ENCODE measurements at places on chromosomes 3 and 15.

DNA sequence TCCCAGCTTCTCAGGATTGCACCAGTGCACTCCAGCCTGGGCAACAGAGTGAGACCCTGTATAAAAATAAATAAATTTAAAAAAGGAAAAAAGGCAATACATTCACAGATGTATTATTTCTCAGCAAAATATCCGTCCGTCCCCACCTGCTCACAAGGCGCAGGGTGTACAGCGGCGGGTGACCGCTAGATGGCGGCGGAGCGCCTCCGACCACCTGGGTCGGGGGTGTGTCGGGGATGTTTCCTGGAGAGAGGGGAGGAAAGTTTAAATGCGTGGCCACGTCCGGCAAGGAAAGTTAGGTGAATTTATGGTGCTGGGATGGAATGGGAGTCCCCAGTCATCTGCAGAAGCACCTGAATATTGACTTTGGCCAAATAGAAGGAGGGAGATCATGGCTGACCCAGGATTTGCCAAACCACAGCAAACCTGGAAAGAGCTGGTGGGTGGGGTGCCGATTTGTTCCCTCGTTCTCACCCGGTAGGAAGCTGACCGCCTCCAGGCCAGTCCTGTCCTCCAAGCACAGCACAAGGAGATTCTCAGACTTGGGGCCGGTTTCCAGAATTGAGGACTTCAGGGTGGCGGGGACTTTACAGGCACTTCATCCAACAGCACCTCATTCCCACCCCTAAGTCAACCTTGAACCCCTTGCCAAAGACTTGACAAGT lies 88.3 kb downstream of the TMEM266 start:
- no peak for DNase-seq

GRCh38 chr3:122940628-122941086 lies 86.9 kb downstream of the SEMA5B start:
- DNase-seq: no peak

DNA sequence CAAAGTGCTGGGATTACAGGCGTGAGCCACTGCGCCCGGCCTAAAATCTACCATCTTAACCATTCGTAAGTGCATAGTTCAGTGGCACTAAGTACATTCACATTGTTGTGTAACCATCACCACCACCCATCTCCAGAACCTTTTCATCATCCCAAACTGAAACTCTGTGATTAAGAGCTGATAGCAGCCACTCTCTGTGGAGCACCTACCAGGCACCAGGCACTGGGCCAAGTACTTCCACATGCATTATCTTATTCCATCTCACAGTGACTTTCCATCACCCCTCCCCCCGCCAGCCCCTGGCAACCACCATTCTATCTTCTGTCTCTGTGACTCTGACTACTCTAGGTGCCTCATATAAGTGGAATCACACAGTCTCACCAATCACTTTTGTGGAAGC lies 2.3 kb upstream of the INSYN1 start:
- no peak for DNase-seq

DNA sequence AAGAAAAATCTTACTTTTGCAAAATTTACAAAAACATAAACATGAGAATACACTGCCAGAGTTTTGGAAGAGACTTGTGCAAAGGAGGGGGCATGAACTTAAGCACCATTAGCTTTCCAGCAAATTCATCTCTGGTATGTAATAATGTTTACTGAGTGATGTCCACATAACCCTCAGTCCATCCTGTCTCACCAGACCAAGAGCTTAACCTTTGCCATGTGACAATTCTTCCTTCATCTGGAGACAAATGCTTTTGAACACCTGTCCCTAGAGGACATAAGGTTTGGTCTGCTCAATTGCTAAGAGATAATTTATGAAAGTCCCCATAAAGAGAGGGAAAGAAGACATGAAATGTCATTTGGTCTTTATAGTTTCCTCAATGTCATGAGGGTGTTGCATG lies 412.3 kb downstream of the ERC2 start:
- DNase-seq: no peak

GRCh38 chr3:124352149-124352539 lies 360.2 kb upstream of the ROPN1 start:
- no peak for DNase-seq

DNA sequence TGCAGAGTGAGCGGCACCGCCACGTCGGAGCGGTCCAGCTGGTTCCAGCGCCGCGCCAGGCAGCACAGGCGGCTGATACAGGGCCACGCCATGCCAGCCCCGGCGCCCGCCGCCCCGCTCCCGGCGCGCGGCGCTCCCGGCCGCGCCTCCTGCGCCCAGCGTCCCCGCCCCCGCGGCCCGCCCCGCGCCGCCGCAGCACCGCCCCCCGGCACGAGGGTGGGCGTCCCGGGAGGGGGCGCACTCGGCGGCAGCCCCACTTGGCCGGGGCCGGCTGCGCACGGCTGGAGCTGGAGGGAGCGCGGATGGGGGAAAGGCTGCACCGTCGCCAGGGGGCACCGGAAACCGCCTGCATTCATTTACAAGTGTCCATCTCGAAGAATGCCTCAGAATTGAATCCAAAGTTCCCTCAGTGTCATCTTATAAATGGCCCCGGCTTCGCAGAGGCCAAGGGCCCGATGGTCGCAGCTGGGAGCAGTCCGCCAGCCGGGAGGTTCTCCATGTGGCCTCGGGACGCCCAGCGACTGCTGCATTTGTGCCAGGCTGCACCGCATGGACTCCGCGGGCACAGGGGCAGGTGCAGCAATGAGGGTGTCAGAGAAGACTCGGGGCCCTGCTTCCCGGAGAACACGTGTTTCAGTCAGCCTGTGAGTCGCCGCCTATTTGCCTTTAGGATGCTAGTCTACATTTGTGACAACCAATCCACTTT lies at the start of gene MAP6D1:
TSS of gene MAP6D1 (minus strand) at position 122 of the 706 bp plus-strand sequence. CDS start at position 92, 30 bp downstream.
- peak; percentile 34 for DNase-seq

DNA sequence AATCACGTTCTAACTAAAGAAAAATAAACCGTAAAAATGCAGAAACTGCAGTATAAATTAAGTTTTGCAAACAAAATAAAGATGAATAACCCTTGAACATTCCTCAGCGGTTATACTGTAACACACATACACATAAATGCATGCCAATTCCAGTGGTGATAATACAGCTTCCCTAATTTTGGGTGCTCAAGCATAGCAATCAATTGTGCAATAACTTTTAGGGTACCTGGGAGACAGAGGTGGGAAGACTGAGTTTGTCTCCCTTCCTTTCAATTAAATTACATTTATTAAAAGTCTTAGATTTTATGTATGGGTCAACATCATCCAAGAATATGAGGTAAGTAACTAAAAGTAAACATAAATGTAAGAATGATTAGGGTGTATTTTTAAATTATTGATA lies 71.8 kb downstream of the SETD2 start:
- no peak for DNase-seq

GRCh38 chr3:161430307-161430706 lies 59.0 kb upstream of the SPTSSB start:
- no peak for DNase-seq

GRCh38 chr15:74584779-74585178 lies 30.9 kb upstream of the CLK3 start:
- no peak for DNase-seq

- DNase-seq: no peak
Measured at GRCh38 chr3:53818221-53819162, 27.7 kb downstream of the CHDH start.

GRCh38 chr3:114902691-114903101 lies 244.4 kb downstream of the ZBTB20 start:
- no peak for DNase-seq

DNA sequence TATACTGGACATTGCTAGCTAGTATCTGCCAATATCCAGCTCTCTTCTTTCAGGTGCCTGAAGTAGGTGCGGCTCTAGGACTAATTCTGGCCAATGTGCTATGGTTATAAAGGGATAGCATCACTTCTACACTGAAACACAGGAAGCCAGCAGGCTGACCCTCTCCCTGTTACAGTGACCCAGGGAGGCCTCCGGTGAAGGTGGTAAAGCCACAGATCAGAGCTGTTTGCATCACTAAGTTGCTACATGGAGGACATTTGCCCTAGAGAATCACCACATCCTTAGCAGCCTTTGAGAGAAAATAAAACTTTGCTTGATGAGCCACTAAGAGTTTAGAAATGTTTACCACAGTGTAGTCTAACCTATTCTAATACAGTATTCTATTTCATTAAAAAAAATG lies 161.4 kb downstream of the CHST2 start:
- no peak for DNase-seq

GRCh38 chr15:24067733-24068501 lies 380.8 kb upstream of the NDN start:
- peak; percentile 8 for DNase-seq

DNA sequence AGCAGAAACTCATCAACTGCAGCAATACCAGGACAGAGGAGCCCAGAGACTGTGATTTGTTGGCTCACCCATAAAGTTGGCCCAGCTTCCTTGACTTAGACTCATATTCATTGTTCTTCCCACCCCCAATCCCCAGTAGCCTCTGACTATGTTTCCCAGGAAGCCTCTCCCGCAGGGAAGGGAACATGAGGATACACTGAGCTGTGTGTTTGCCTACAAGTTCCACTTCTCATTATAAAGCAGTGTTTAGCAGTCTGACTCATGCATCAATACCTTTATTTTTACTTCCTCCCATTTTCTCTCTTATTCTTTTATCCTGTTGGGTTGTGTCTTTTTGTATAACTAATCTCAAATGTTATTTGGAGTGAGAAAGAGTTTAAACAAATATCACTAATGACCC lies 111.6 kb upstream of the PHLDB2 start:
- no peak for DNase-seq

GRCh38 chr15:61032600-61033286 lies 196.4 kb downstream of the RORA start:
- no peak for DNase-seq

DNA sequence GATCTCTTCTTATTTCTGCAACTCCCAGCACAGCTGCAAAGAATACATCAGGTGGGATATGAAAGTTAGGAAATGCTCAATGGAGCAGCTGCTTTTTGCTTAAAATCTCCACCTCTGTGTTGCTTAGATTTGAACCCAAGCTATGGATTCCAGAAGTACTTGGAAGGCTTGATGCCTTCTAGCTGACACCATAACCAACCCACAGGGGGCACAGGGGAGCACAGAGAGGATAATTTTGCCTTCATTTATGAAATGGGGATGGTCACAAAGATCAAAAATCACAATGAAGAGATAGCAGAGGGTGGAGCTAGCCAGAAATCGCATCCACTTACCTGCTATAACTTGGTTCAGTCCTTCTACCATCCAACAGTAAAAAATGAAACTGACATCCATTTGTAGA lies 75.7 kb downstream of the DUT start:
- DNase-seq: no peak

GRCh38 chr15:73683257-73683776 lies 866 bp upstream of the CD276 start:
- DNase-seq: no peak

- DNase-seq: no peak
Measured at GRCh38 chr15:57025264-57025926, 107.0 kb downstream of the TCF12 start.

GRCh38 chr3:186060222-186060621 lies 48.7 kb downstream of the ETV5 start:
- DNase-seq: no peak

DNA sequence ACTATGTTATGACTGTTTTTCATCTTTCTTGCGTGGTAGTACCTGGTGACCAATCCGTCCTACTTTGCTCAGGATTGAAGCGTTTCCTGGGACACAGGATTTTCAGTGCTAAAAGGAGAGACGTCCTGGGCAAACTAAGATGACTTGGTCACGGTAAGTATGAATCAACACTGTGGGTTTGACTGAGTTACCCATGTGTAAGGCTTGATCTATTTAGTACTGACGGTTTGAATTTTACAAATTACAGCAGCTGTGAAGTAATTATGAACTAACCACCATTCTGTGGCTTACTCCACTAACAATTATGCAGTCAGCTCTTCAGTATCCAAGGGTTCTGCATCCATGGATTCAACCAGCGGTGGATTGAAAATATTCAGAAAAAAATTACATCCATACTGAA lies 172.9 kb upstream of the FEZF2 start:
- no peak for DNase-seq

- DNase-seq: no peak
Measured at GRCh38 chr3:25547943-25548674, 116.6 kb downstream of the TOP2B start.

- no peak for DNase-seq
Measured at GRCh38 chr15:88142121-88142520, 114.4 kb downstream of the NTRK3 start.

DNA sequence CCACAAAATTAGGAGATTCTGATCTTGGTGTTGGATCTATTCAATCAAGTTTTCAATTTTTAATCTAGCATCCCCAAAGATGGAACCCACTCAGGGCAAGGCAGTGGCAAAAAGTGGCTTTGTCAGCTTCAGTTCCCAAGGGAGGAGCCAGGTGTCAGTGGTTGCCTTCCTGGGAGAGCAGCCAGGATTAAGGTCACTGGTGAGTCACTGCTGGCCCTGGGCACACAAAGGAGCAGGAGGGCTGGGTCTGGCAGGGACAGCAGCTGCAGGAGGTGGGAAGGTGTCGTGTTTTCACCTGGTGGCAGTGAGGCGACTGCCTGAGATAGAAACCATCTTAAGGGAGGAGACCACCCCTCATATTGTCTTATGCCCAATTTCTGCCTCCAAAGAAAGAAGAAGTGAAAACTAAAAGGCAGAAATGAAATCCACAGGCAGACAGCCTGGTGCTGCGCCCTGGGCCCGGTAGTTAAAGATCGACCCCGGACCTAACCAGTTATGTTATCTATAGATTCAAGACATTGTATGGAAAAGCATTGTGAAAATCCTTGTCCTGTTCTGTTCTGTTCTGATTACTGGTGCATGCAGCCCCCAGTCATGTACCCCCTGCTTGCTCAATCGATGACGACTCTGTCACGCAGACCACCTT lies 5.9 kb upstream of the KLHL25 start:
- DNase-seq: no peak

- DNase-seq: no peak
Measured at GRCh38 chr3:72279631-72280041, 494.7 kb upstream of the PROK2 start.

- no peak for DNase-seq
Measured at GRCh38 chr15:66496951-66497501, 536 bp downstream of the SNAPC5 start.

DNA sequence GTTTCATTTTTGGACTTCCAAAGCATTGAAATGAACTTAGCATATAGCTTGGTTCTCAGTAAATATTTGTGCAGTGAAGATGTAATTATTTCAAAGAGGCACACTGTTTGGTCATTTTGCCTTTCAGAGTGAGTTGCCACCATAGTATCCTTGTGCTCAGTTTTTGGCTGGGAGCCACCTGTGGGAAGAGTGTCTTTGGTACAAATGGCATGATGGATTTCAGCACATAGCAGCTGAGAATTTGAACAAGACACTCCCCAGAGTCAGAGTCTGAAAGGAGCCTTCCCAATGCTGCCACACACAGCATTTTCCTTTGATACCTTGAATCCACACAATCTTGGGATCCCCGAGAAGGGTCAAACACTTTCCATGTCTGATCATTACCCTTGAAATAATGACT lies 897.2 kb upstream of the ARPP21 start:
- no peak for DNase-seq

GRCh38 chr3:175240921-175241320 lies 381.8 kb downstream of the NAALADL2 start:
- DNase-seq: no peak

GRCh38 chr15:36951731-36952247 lies 148.6 kb downstream of the MEIS2 start:
- peak; percentile 59 for DNase-seq

- DNase-seq: peak; percentile 56
Measured at GRCh38 chr15:101615986-101616848, 36.0 kb downstream of the TM2D3 start.

Data from right lung (tissue), 10 donors.